LHCN-M2 (cell line): ENCODE measurements at places on chromosomes 4 and X. TPM values are rescaled to one million over a fixed set of nuclear protein-coding genes. Genes with fewer than 3 reads are reported as not detected.

- DNase-seq = no peak
Observed at GRCh38 chr4:55466001-55466400, 70.2 kb downstream of the TMEM165 start.

GRCh38 chr4:158869001-158869400 is 100.2 kb downstream of the FNIP2 start:
- DNase-seq = no peak

GRCh38 chr4:39263895-39264294 is 81.6 kb downstream of the WDR19 start:
- DNase-seq = no peak

DNA sequence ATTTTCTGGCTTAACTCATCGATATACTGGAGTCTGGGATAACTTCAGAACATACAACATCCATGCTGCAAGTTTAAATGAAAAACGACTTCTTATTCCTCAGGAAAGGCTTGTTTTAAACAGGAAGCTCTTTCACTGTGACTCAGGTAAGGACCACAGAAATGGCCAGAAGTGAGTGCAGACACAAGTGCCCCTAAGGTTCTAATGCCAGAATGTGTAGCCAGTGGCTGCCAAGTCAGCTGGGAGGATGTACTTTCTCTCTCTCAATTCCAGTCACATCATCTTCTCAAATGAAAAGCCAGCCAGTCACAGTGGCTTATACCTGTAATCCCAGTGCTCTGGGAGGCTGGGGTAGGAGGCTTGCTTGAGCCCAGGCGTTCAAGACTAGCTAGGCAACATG is 144.6 kb downstream of the SH3KBP1 start:
- no peak for DNase-seq

DNA sequence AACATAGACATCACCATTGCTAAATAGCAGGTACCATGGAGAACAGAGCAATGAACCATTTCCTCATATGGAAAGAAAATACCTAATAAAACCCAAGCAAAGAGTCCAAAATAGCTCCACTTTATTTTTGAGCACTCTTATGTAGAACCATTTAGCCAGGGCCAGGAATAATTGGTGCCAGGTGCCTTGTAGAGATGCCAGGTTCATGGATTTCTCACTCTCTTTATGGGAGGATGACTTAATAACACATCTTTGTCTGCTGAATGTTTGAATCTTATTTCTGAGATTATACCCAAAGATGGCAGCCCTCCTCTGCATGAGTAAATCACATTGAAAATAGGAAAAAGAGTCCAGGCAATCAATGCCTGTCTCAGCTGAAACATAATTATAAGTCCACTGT is 212.3 kb upstream of the SFRP2 start:
- no peak for DNase-seq

GRCh38 chr4:125836597-125837195 is 521.9 kb downstream of the FAT4 start:
- no peak for DNase-seq

DNA sequence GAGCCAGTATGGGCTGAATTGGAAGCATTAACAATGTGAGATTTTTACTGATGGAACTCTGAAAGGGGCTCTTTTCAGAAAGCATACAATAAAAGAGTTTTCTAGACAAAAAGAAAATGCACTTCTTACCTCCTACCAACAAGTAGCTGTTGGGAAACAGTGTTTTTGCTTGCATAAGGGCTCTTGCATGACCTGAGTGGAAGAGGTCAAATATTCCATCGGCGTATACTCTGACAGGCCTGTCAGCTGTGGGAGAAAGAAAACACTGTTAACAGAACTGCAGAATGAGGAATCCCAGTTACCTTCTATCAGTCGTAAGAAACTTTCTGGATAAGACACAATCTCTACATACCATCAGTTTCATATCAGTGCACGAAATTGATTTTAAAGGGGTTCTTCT is 39.5 kb downstream of the PCYT1B start:
- no peak for DNase-seq

DNA sequence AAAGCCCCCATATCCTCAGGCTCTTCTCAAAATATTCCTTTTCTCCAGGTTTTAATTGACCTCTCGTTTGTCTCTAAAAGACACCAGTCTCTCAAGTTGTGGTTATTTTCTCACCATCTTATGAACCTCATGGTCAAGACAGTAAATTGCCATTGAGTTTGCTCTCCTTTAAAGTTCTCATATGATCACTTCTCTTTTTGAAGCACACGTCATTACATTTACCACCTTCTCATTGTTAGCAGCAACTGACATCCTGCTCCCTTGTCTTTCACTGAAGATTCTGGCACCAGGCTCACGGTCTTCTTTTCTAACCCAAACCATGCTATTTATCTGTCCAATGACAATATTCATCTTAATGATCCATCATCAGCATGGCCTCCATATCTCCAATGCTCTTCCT is 324.2 kb downstream of the TMA16 start:
- no peak for DNase-seq

GRCh38 chr4:8329859-8330761 is 60.6 kb downstream of the HTRA3 start:
- no peak for DNase-seq

GRCh38 chr4:176001151-176002006 is 64.3 kb upstream of the WDR17 start:
- DNase-seq = no peak

PPARGC1A gene
- total RNA-seq = 0.90 and 0.98 TPM in 2 replicates

PYURF gene
- 97.4 and 101 TPM in 2 replicates for total RNA-seq

XG gene
- 0.06 TPM in 1 of 2 replicates, not detected in the other for total RNA-seq
